ENCODE measurements at places on chromosomes 2 and 18.

DNA sequence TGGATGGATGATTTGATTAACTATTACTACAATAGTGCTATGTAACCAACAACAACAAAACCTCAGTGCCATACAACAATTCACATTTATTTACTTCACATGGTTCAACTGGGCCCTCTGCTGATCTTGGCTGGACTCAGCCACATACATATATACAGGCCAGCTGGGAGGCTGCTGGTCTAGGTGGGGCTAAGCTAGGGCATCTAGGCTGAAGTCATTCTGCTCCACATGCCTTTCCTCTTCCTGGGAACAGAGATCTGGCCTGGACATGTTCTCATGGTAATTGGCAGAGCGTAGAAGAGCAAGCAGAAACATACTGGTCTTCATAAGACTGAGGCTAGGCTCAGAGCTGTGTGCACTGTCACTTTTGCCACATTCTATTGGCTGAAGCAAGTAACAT, 102.8 kb upstream of the RNF152 start:
- no peak for DNase-seq

GRCh38 chr2:127158614-127159290, 51.8 kb upstream of the BIN1 start:
- DNase-seq = no peak

DNA sequence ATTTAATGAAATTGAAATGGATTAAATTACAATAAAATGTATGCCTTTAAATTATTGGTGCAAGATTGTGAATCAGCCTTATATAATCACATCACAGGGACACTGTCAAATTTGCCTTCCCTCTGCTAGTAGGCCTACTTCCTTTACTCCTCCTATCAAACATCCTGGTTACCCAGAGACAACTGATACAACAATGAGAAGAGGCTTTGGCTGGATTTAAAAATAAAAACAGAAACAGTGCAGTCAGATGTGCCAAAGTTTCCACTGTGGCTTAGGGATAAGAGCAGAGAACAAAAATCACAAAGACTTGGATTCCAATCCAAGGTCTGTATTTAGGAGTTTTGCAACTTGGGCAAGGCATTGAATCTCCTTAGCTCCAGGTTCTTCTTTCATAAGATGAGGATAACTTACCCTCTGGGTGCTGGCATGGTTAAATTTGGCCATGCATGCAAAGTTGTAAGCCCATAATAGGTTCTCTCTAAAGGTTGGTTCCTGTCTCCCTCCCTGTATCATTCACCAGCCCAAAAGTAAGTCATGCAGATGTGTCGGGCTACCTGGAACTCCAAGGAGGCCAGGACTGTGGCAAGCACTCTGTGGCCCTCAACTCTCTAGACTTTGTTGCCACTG, 99.3 kb upstream of the LRATD1 start:
- no peak for DNase-seq

- DNase-seq = no peak
Measured at GRCh38 chr2:226658555-226658954, 141.1 kb downstream of the IRS1 start.

DNA sequence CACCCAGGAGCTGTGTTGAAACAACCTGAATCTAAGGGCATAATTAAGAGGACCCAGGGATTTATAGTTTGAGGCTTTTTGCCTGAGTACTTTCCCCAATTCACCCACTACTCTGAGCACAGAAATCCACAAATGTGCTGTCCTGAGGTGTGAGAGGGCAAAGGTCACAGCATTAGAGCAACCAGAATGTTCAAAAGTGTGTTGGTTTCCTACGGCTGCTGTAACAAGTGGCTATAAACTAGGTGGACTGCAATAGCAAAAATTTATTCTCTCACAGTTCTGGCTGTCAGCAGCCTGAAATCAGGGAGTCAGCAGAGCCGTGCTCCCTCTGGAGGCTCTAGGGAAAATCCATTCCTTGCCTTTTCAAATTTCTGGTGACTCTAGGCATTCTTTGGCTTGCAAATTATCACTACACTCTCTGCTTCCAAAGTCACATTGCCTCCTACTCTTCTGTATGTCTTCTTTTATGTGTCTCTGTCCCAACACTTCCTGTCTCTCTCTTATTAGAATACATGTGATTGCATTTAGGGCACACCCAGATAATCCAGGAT, 91.4 kb upstream of the TACR1 start:
- DNase-seq = no peak
